AG04449 (cell line): ENCODE measurements at places on chromosomes 3 and 15.
A peak's percentile ranks its signal among the peaks of the same experiment; 100 is the strongest.

DNA sequence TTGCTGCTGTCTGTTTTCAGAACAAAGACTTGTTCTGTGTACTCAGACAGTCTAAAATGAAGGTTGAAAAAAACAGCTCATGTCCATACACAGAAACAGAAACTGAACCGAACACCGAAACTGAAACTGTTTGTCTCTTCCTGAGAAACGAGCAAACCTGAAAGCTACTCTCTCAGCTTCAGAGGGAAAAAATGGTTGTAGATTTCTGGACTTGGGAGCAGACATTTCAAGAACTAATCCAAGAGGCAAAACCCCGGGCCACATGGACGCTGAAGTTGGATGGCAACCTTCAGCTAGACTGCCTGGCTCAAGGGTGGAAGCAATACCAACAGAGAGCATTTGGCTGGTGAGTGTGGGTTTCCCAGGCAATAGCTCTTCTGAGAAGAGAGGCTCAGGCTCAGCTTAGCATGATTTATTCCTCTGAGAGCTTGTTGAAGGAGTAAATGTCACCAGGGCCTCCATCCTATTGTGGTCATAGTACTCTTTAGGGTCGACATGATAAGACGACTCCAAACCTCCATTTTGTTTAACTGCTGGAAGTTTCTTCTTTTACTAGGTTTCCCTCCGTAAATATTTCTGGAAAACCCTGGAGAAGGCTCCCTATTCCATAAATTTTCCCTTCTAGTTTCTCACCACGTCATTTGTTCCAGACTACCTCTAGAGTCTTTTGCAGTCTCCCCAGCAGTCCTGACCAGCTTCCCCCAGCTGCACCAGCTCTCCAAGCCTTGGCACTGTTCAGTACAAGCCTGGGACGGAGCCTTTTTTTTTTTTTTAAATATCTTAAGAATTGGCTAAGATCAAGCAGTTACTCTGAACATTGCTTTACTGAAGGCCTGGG is at the start of gene RTP4:
Gene RTP4 (plus strand): TSS at position 135 of the 838 bp plus-strand sequence. CDS start 57 bp downstream, at position 192.
- DNase-seq, result no peak

DNA sequence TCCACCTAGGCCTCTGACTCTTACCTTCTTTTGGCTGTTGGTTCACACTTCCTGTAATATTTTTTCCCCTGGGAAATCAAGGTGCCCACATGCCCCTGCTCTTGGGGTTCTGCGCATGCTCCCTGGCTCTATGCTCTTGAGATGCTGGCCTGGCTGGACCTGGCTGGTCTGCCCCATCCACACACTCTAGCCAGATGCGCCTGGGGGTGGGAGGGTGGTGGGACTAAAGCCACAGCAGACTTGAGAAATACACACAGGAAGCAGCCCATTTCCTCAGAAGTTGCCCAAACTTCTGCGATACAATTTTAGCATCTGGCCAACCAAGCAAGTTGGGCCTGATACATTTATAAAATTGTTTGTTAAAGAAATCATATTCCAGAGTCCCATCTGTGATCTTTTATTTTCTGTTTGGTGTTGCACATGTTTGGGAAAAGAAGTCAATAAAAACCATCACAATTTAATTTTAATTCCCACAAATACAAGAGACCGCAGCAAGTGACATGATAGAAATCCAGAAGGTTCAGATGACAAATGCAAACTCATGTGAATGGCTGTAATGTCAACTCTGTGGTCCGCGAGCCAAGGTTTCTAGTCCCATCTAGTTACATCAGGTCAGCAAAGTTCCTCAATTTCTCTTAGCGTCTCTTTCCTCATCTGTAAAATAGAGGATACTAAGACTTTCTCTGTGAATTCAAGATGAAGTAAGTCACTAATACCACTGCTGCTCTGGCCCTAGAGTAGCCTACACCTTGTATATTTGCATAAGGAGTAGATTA is 55.9 kb upstream of the MEF2A start:
- no peak for DNase-seq

GRCh38 chr15:72934921-72935320 is 117.3 kb upstream of the NEO1 start:
- DNase-seq, result no peak

GRCh38 chr15:89972085-89972484 is 29.0 kb upstream of the ZNF710 start:
- no peak for DNase-seq

GRCh38 chr15:96070636-96071035 is 259.9 kb upstream of the NR2F2 start:
- DNase-seq, result no peak

- DNase-seq, result no peak
Measured at GRCh38 chr3:12577379-12577778, 20.5 kb downstream of the MKRN2 start.

DNA sequence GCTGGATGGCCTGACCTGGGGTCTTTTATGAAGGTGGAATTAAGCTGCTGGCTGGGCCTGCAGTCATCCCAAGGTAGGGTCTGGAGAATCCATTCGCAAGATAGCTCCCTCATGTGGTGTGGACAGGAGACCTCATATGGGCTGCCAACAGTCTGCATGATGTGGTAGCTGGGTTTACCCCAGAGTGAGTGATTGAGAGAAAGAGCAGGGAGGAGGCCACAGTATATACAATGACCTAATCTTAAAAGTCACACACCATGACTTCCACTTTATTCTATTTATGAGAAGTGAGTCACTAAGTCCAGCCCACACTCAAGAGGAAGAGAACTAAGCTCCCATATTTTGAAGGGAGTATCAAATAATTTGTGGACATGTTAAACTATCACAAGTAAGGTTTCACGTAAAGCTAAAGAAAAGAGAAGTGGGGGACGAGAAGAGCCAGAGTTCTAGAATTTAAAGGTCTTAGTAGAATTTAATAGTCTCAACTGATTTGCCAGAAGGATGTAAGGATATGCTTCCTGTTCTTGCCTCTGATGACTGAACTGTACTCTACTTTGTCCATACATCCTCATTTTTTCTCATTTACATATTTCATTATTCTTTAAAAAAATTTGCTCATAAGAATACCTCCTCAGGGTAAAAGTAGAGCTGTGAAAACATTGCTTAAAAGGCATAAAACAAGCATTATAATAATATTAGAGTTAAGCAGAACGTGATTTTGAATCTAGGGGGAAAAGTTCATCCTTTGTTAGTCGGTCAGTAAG is 184.4 kb downstream of the PEX5L start:
- DNase-seq, result peak; percentile 16

DNA sequence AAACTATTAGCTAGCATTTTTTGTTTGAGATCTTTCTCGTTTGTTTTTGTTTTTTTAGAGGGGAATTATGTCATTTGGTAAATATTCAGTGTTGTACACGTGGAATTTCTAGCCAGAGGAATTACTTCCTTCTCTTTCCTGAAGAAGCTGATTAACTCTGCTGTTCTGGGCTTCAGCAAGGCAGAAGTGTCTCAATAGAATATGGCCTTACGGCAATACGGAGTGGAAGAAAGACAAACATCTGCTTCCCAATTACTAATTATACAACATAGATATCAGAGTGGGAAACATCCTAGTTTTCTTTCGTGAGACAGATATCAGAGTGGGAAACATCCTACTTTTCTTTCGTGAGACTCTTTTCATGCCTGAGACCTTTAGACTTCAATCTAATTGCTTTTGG is 11.9 kb downstream of the P3H2 start:
- DNase-seq, result no peak

- DNase-seq, result no peak
Measured at GRCh38 chr3:32238453-32239306, at the start of gene CMTM8. Gene CMTM8 (plus strand): TSS chr3:32238680. CDS start chr3:32238973, 293 bp downstream.

GRCh38 chr3:128801779-128802380 is 75.9 kb downstream of the RAB7A start:
- DNase-seq, result no peak

DNA sequence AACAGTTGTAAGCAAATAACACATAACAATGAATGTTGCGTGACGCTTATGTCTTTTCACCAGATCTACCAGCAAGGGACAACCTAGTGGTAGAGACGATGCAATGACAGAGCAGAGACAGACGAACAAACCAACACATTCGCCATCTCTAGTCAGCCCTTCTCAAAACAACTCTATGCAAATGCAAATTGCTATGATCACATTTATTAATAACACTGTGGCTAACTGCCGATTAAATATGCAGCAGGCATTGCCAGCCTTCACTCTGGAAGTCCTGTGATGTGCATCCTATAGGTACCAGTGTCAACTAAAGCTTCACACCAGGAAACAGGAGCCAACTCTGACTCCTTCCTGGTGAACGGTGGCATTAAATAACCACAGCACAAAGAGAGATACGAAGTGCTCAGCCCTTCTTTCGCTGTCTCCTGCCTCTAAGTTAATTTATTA is 94.2 kb downstream of the FOXP1 start:
- no peak for DNase-seq

- no peak for DNase-seq
Measured at GRCh38 chr3:133753779-133754164, 7.6 kb downstream of the TF start.

DNA sequence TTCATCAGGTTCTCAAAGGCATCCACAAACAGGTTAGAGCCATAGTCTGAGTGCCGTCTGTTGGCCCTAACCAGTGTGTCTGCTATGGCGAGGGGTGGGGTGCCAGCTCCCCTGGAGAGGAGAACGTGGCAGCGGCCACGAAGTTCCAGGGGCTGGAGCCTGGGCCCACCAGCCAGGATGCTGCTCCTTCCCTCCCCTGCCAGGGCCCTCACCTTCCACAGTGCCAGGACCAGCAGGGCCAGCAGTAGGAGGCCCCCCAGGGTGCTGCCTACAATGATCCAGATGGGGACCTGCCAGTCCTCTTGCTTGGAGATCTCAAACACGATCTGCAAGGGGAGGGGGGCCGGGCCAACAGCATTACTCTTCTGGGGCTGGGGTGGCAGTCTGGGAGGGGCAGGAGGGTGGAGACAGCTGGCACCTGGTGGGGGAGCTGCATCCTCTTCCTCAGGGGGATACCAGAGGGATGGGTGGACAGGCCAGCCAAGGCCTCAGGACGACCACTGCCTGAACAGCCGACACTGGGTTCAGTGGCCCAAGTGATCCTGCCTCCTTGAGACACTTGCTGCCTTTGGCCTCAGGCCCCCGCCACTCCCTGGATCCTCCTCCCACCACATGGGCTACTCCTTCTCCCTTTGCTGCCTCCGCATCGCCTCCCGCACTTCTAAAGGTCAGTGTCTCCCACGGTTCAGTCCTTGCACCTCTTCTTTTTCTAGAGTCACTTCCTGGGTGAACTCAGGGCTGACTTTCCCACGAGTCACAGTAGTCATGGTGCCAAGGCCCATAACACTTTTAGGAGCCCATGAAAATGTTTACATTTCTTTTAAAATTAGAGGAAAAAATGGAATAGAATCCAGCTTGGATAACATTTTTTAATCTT is 26.3 kb downstream of the FEM1B start:
- DNase-seq, result no peak

GRCh38 chr3:72887343-72887704 is 522 bp upstream of the GXYLT2 start:
- no peak for DNase-seq

- DNase-seq, result no peak
Measured at GRCh38 chr3:44510000-44510368, 32.5 kb upstream of the ZNF445 start.

DNA sequence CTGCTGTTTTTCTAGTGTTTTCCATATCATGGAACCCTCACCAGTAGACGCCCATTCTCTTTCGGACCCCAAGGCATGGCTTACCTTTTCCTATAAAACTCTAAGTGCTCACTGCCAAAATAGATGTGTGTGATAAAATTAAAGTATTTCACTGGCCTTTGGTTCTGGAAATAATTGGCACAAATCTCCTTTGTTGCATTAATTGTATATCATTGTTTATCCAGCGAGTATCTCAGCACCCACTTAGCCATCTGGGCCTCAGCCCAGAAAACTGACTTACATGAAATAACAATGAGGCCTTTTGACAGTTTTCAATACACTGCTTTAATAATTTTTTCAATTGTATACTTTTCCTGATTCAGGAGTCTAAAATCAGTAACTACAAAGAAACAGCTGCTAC is 105.1 kb downstream of the MECOM start:
- no peak for DNase-seq

- DNase-seq, result no peak
Measured at GRCh38 chr3:165505657-165506056, 309.5 kb upstream of the SLITRK3 start.

DNA sequence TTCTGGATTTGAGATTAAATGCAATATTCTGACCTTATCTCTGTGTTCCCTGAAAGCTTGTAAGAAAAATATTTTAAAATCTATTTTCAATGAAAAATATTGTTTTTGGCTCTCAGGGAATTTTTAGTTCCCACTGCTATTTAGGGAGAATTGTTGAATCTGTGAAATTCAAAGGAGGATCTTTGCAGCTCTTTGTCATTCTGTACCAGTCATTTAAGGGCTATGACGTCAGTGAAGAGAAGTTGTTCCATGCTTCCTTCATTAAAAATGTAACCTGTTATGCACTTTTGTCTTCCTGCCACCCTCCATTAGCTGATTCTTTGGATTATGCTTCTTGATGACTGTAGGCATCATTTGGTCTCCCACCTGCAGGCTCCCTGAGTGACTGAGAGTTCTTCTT is 427.8 kb upstream of the C2CD4B start:
- no peak for DNase-seq

- DNase-seq, result peak; percentile 21
Measured at GRCh38 chr15:36905908-36906307, 194.4 kb downstream of the MEIS2 start.

- DNase-seq, result no peak
Measured at GRCh38 chr3:147620906-147621305, 211.7 kb downstream of the ZIC1 start.

DNA sequence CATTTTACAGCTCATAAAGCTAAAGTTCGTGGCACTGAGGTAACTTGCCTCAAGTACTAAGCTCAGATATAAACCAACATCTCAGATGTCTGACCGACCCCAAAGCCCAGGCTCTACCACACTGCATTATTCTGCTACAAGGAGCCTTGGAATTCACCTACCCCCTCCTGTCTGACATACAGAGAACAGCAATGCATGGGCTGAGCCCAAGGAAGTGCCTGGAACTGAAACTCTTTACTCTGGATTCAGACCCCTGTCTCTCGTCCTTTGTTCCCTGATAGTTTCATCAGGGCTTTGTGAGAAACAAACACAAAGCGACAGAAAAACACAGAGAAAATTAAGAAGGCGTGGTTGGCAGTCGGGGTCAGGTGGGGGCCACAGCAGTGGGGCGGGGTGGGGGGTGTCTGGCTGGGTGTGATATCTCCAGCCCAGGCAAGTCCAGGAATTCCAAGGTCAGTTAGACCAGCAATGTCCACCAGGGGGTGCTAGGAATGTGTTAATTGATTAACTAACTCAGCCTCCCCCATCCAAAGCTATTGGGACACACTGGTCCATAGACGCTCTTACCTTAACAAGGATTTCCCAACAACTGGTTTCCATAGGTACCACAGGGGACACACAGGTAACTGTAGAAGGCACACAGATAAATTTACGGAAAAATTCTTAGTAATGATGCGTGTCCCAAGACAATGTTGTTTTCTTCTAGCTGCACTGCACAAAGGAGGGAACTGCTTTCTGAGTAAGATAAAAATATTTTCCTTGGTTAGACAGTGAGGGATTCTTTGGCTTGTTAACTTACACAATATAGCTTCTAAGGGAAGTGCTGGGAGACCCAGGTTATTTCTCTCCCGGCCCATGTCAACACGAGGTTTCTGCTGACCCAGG is 18.8 kb upstream of the SSUH2 start:
- DNase-seq, result no peak
